Posterior vena cava (tissue), 2 donors: ENCODE measurements at places on chromosomes 4 and X. TPM values are rescaled to one million over a fixed set of nuclear protein-coding genes. Genes with fewer than 3 reads are reported as not detected.
A peak's percentile ranks its signal among the peaks of the same experiment; 100 is the strongest.

Gene NKX3-2
- 0.19 TPM for total RNA-seq

Gene STOX2
- total RNA-seq: 6.5 TPM

Gene RPS6KA6
- total RNA-seq: 8.9 TPM

Gene ADH1A
- total RNA-seq: 2.0 TPM

Gene UBE2K
- 71.9 TPM for total RNA-seq

DNA sequence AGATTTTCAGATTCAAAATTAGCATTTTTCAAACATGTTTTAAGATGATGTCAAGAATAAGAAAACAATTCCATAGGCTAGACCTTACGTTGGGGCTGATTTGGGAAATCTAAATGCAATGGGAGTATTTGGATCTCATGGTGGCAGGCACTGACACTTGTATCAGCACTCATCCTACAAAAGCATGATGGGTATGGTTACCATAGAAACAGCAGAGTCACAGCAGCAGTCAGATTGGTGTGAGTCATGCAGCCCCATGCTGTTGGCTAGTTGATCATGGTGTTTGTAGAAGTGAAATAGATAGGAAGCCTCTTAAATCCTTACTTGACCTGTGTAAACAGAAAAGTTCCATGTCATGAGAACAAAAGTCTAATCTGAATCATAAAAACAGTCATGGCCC is 1637.3 kb upstream of the PABPC4L start:
- DNase-seq: no peak

DNA sequence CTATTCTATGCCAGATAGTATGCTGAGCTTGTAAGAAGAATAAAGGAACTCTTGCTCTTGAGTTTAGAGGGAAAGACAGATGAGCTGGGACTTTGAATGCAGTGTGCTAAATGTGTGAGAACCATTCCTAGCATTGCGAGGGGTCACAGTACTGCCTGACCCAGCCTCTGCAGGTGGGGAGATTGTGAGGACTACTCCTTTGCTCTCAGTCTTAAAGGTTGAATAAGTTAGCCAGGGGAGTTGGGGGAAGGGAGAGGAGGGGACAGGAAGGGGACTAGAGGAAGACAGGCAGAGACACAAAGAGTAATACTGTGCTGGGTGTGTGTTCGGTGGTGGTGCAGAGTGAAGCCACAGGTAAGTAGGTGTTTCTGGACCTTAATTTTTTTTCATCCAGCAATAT is 41.7 kb downstream of the DCUN1D4 start:
- DNase-seq: no peak

DNA sequence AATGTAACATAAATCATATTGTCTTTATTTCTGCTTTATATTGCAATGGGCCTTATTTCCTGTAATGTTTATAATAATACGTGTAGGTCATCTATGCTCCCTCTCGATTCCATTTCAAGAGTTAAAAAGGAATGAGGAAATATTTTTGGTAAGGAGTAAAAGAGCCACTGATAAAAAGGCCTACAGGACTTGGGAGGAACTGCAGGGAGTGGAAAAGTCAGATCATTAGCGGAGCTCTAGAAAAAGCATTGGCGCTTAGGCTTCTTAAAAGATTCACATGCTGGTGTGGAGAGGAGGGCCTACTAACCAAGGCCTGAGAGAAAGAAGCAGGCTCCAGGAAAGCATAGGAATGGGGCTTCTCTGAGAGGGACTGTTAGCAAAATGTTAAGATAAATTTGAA is 82.9 kb upstream of the PNPLA4 start:
- no peak for DNase-seq

GRCh38 chr4:126227428-126227827 is 912.7 kb downstream of the FAT4 start:
- no peak for DNase-seq

DNA sequence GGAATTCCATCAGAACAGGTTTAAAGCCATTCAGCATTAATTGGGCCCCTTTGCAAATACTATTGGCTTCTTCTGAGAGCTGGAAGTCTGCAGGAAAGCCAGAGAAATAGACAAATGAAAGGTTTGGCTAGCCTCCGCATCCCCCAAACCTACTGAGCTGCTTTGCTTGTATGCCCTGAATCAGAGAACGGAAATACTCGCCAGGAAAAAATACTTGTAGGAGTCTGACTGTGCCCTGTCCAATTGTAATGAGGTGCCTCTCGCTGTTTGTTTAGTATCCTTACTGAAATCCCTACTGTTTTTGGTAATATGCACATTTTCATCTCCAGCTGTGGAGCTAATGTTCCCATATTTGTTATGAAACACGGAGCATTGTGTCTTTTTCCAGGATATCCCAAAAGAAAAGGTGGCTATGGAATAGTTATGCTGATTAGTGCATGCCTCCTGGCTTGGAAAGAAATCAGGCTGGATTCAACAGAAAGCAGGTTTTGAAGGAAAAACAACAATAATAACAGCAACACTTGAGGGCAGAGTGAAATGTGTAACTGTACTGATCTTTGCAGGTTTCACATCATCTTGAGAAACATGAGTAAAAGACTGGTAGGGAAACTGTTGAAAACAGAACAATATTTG is 50.7 kb upstream of the NLGN4X start:
- DNase-seq: no peak

- no peak for DNase-seq
These were observed 363.3 kb downstream of the NAF1 start for GRCh38 chr4:162803378-162803777.

- DNase-seq: no peak
These were observed 77.3 kb downstream of the RPS3A start for GRCh38 chr4:151176685-151177084.

GRCh38 chrX:65903750-65904149 is 136.1 kb downstream of the VSIG4 start:
- DNase-seq: no peak

- DNase-seq: peak; percentile 79
These were observed 5.2 kb upstream of the CBR4 start for GRCh38 chr4:169015186-169015623.

GRCh38 chr4:2512396-2513135 is 23.9 kb upstream of the FAM193A start:
- DNase-seq: no peak

- no peak for DNase-seq
These were observed 213.9 kb downstream of the SPOCK3 start for GRCh38 chr4:167020410-167020809.

GRCh38 chr4:93199492-93199891 is 629.1 kb upstream of the ATOH1 start:
- no peak for DNase-seq

DNA sequence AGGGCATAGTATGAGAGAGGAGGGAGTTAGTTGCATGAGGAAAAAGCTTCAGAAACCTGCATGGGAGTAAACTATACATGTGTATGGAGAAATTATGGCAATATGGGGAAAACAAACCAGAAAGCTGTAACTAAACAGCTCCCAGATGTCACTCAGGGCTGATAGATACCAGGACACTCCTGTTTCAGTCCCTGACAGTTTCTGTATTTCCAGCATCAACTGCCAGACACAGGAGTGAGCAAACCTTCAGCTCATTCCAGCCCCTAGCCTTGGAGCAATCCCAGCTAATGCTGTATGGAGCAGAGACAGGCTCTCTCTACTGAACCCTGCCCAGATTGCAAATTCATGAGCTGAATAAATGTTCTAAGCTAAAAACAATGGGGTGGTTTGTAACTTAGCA is 382.9 kb upstream of the MAGEB18 start:
- DNase-seq: no peak

DNA sequence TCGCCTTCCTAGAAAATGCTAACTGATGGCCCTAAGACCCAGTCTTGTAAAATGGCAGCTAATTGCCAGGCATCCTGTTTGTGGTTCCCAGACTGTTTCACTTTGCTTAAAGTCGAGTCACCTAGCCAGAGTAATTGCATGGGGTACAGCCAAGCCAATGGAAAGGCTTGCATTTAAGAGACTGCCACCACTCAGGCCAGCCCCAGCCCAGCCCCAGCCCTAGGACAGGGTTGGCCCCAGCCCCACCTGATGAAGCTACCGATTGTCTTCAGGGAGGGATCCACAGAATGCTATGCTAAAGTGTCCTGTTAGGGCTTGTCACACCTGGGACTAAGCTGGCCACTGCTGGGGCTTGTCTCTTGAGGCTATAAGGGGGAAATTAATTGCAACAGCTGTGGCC is 194.6 kb upstream of the KLF3 start:
- DNase-seq: no peak

- DNase-seq: no peak
These were observed 28.5 kb upstream of the TEX13C start for GRCh38 chrX:125291124-125291523.
